ENCODE measurements at places on chromosomes 7 and 10.

- DNase-seq, result no peak
Measured at GRCh38 chr7:7323352-7323751, 141.0 kb downstream of the C1GALT1 start.

DNA sequence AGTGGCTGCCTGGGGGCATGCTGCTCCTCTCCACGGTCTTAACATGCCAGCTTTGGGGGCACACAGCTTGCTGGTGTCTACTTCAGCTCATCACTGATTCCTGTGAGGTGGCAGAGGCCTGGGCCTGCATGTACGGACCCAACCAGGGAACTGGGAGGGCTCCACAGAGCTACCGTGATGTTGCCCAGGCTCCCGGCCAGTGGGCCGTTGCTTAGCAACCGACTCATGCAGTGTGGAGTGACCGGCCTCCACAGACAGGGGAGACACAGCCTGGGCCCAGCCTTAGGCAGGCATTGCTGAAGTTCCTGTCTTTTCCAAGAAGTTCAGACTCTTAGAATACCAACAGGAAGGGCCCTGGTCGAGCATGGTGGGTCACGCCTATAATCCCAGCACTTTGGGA, 25.8 kb upstream of the SH2B2 start:
- DNase-seq, result no peak

GRCh38 chr7:96562966-96563365, 146.7 kb downstream of the SEM1 start:
- DNase-seq, result no peak

DNA sequence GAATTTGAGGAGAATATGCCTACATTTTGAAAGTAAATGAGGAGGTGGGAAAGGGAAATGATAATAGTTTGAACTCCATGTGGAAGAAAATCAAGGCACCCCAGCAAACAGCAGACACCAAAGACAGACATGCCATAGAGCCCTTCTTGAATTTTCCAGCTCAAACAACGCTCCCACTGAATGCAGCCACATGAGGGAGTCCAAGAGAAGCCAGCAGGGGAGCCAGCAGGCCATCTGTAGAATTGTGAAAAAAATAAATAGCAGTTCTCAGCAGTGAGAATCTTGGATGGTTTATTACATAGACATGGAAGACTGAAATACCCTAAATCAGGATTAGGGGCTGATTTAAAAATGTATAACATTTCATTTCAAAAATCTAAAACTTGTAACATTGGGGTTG, 1567.3 kb upstream of the LRRTM3 start:
- DNase-seq, result no peak

- DNase-seq, result no peak
Measured at GRCh38 chr10:29157321-29157720, 131.5 kb upstream of the LYZL1 start.

- no peak for DNase-seq
Measured at GRCh38 chr7:131517218-131517923, 39.1 kb downstream of the PODXL start.

DNA sequence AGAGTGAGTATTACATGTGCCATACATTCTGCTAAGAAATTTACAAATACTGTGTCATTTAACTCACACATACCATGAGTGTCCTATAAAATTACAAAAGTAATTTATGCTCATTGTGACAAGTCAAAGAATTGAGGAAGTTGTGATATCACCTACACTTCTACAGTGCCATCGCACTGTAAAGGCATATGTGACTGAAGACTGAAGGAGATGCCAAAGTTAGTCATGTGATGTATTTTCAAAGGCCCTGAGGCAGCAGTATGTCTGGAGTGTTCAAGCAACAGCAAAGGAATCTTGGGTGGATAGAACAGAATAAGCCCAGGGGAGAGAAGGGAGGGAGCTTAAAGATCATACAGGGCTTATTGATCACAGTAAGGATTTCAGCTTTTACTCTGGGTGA, 176.8 kb downstream of the WNT2 start:
- no peak for DNase-seq

DNA sequence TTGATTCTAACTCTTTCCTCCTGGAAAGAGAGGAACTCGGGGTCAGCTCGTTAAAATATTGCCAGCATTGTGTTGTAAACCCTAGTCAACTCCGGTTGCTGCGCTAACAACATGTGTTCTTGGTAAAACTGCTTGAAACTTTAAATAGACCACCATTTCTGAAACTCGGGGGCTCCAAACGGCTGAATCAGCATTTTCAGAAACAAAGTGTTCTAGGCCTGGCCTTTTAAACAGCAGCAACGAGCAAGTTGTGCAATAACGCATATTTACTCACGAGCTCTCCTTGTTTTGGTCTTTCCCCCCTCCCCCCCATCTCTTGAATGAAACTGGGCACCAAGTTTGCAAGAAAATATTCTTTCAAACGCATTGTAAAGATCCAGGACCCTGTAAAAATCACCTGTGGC, 9.2 kb upstream of the GRB10 start:
- DNase-seq, result no peak

DNA sequence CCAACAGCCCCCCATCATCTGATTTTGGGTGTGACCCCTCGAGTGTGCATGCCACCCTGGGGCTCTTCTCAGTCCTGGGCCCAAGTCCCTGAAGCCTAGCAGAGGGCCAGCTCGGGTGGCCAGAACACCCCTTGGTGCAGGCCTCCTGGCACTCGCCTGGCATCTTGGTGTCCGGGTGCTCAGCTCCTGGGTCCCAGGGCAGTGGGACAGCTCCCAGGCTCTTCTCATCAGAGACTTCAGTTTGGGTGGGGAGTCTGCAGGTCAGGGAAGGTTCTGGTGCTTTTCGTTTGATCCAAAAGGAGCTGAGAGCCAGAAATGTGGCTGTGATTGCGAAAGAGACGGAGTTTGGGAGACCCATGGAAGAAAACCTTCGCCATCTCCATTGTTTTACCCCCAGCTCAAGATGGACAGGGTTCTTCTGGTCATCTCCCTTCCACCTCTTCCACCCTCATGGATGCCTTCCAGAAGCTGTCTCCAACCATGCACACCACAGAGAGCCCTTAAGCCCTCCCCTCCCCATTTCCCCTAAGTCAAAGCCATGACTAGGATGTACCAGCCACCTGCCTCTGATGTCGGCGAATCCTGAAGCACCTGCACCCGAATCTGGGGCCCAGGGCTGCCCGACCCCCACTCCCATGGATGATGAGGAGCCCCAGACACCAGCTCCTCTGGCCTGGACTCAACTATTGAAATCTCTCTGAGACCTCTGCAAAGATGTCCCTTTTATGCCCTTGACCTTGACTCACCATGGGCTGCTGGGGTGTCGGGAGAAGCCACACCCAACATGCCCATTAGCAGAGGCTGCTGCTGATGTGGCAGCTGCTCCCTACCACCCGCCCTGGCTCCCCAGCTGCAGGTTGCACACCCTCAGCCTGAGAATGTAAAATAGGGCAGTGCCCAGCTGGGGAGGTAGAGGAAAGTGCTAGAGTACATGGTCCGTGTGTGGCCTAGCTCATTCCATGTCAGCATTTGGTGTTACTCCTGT, 55.3 kb downstream of the ADCYAP1R1 start:
- DNase-seq, result no peak

DNA sequence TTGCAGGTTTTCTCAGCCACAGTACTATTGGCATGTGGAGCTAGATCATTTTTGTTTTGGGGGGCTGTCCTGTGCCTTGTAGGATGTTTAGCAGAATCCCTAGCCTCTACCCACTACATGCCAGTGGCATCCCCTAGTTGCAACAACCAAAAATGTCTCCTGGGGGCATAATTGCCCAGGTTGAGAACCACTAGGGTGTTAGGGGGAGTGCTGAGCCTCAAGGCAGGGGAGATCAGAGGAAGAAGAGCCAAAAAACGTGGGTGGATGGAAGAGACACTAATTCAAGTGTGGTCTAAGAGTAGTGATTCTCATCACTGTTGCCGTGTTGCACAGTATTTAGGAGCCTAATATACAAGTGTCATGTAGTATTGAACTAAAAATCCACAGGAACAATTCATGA, 31.7 kb upstream of the CCNY start:
- no peak for DNase-seq

DNA sequence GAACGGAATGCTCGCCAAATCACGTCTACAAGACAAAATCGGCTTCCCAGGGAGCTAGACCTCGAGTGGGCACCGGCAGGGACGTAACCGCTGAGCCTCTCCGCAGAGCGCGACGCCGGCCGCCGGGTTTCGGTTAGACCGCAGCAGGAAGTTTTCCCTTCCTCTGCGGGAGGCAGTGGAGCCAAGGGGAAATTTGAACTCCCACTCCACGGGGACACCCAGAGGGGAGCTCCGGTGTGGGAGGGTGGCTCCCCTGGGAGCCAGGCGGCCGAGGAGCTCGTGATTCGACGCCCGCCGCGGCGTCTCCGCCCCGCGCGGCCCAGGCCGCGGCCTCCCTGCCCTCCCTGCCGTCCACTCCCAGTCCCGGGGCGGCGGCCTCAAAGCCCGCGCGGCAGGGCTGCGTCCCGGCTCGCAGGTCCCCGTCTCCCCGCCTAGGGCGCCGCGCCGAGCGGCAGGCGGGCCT, 426 bp downstream of the SYPL1 start:
- DNase-seq, result no peak

GRCh38 chr7:81235997-81236396, 317.1 kb upstream of the SEMA3C start:
- DNase-seq, result no peak

GRCh38 chr10:5511885-5512280, 12.5 kb upstream of the CALML5 start:
- DNase-seq, result no peak

DNA sequence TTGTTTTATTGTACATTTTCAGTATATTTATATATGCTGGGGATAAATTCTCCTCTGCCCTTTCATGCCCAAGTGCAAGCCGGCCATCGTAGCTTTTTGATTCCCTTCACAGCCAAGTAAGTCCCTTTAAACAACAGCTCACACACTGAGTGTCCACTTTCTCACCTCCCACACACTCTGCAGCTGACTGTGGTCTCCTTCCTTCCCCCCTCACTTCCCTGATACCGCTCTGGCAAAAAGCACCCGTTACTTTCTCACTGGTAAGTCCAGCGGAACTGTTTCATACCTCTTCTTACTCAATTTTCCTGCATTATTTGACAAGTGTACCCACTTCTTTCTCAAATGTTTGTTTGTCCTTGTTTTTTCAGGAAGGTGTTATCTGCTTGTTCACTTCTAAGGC, 35.2 kb downstream of the MGAM start:
- no peak for DNase-seq

DNA sequence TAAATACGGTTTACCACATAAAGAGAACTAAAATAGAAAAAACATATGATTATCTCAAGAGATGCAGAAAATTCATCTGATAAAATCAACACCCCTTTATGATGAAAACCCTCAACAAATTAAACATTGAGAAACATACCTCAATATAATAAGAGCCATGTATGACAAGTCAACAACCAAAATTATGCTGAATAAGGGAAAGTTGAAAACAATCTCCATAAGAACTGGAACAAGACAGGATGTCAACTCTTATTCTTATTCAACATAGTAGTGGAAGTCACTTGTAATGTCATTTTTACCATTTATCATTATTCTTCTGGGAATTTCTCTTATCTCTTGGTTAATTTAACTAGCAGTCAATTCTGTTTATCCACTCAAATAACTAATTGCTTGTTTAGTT, 79.0 kb downstream of the PCDH15 start:
- DNase-seq, result no peak

DNA sequence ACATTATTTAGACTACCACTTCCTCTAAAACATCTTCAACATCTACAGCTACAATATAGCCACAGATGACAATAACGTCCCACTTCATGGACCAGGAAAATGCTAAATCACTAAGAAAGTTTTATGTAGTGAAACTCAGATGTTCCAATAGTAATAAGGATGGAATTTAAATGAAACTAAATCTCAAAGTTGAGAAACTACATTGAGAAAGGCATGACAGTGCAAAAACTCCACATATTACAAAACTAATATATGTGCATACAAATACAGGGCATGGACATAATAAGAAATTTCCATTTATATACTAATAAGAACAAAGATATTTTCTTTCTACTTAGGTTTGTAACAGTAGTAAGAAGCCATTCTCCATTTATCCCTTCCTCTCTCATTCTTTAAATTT, 31.1 kb downstream of the POT1 start:
- no peak for DNase-seq
